ENCODE measurements at places on chromosomes 6 and 20. TPM values are rescaled to one million over a fixed set of nuclear protein-coding genes. Genes with fewer than 3 reads are reported as not detected.
A peak's percentile ranks its signal among the peaks of the same experiment; 100 is the strongest.

- H3K4me3 ChIP-seq = no peak overlapping the region
- H3K4me1 ChIP-seq = no peaks in the 10 kb centered on the region
- DNase-seq = no peak
Observed at GRCh38 chr20:19212821-19213502, 520 bp downstream of the SLC24A3 start.

The EDN1 gene
- not detected for total RNA-seq

DNA sequence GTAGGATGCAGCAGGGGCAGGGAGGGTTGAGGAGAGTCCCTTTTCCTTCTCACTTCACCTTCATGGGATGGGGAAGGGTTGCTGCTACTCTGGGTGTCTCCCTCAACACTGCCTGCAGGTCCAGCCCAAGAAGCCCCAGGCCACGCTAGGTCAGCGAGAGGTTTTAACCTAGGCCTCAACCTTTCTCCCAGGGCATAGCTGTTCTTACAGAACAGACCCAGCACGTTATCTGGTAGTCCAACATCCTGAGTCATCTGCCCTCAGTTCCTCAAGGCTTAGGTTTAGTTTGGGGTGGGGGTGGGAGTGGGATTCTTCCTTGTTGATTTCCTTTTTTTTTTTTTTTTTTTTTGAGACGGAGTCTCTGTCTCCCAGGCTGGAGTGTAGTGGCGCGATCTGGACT is 15.8 kb downstream of the LRRC73 start:
- H3K27ac ChIP-seq = no peak overlapping the region
- peaks cover 31% of the 10 kb centered on the region for H3K4me1 ChIP-seq
- H3K36me3 ChIP-seq = peaks cover 19% of the 10 kb centered on the region
- H3K27me3 ChIP-seq = no peaks in the 10 kb centered on the region
- peak; percentile 63 for DNase-seq

DNA sequence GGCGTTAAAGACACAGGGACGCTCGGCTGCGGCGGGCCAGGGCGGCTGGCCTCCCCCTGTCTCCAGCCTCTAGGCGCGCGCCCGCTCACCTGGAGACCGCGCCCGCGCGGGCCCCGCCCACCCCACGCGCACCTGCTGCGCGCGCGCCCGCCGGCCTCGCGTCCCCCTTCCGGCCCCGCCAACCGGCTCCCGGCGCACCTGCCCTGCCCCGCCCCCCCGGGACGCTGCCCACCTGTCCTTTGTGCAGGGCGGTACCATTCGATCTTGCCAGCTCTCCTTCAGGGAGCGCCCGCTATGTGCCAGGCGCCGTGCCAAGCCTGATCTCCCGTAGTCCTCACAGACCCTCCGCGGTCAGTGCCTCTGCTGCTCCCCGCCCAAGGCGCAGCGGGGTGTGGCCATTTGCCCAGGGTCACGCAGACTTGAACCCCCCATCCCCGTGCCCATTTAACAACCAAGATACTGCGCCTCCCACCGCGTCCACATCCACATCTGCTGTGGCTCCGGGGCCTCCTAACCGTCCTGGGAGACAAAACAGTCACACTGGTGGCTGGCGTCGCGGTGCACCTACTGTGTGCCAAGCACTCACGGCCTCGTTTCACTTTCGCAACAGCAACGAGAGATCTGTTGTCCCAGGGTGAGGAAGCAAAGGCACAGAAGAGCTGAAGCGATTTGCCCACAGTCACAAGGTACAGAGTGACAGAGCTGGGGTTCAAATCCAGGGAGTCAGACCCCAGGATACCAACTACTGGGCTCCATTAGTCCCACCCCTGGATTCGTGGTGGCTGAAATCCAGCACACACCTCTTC is 48.1 kb downstream of the NOL4L start:
- peak overlapping the region; percentile 16 for H3K4me3 ChIP-seq
- no peaks in the 10 kb centered on the region for H3K27me3 ChIP-seq
- DNase-seq = peak; percentile 76
- H3K36me3 ChIP-seq = peaks cover 23% of the 10 kb centered on the region
- H3K27ac ChIP-seq = peak overlapping the region; percentile 81
- peaks cover 74% of the 10 kb centered on the region for H3K4me1 ChIP-seq

DNA sequence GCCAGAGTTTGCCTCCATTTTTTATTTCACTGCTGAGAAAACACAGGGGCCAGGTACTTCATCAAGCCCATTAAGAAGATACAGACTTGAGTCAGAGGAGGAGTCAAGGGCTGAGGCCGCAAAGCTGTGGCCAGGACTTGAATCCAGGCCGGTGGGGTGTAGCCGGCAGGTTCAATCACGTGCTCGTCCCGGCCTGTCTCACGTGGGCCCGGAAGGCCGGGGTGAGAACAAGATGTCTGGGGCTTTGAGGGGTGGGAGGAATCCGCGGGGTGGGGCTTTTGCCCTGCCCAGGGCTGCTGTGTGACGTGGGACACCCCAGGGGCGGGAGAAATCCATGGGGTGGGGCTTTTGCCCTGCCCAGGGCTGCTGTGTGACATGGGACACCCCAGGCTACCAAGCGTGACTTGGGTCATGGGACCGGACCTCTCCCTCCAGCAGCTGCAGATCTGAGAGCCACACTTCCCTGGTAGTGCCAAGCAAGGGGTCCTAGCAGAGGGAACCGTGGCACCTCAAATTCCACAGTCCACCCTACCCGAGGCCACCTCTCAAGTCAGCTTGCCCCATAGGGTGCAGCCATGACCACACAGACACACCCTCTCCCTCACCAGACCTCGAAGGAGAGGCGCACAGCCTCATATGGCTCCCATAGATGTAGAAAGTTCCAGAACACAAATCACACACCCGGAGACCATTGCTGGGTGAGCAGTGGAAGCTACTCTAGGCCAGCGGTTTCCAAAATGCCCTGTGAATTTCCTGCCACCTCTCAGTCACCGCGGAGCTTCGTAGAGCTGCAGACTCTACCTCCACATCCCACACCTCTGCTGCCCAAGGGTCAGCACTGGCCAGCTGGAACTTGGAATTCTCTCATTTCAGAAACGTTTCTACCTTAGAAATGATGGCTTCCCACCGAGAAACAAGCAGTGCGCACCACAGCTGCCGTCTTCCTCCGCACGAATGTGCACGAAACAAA is 156.1 kb downstream of the DLL1 start:
- peaks cover 13% of the 10 kb centered on the region for H3K27me3 ChIP-seq
- no peaks in the 10 kb centered on the region for H3K36me3 ChIP-seq
- H3K4me3 ChIP-seq = no peak overlapping the region
- no peak for DNase-seq

DNA sequence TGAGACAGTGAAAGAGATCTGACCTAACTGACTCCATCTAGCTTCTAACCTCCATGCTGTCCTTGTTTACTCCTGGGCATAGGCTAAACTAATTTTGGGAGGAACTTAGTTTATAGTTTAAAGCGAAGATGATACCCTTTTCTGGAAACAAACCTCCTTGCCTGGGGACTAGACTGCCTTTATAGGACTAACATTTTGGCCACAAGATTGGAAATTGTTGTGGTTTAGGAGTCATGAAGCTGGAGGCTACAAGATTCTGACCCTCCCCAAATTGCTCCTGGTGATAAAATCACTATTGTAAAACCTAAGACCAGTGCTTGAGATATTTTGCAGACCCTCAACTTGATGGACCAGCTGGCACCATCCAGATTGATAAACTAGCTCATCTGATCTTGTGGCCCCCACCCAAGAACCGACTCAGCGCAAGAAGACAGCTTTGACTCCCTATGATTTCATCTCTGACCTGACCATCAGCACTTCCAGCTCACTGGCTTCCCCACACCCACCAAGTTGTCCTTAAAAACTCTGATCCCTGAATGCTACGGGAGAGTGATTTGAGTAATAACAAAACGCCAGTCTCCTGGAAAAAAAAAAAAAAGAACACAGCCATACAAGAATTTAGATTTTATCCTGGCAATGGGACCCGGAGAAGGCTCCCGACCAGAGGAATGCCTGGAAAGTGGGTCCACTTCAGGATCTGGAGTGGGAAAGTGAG is 63.0 kb downstream of the ABHD12 start:
- H3K4me3 ChIP-seq = no peak overlapping the region
- H3K27me3 ChIP-seq = no peaks in the 10 kb centered on the region
- no peak for DNase-seq
- H3K4me1 ChIP-seq = no peaks in the 10 kb centered on the region
- no peak overlapping the region for H3K27ac ChIP-seq
- H3K36me3 ChIP-seq = peaks cover 8% of the 10 kb centered on the region

- no peak for DNase-seq
- H3K27me3 ChIP-seq = no peaks in the 10 kb centered on the region
- H3K27ac ChIP-seq = no peak overlapping the region
- H3K36me3 ChIP-seq = no peaks in the 10 kb centered on the region
- H3K4me1 ChIP-seq = peaks cover 13% of the 10 kb centered on the region
Observed at GRCh38 chr6:90384720-90385119, 88.1 kb upstream of the BACH2 start.

DNA sequence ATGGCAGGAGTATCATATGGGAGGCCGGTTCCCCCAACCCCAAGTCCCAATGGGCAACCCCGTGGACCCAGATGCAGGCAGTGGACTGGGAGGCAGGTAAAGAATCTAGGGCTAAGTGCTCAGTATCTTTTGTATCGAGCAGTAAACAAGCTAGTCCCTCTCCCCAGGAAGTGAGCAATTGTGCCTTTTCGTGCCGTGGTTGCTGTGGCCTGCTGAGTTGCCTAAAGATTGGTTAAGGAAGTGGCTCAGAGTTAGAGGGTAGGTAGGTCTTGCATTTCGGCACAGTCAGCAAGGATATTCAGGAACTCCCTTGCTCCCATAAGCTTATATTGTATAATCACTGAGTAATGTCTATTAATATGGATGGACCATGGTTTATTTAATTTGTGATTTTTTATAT is 1.3 kb upstream of the DNAH8 start:
- no peak overlapping the region for H3K27ac ChIP-seq
- H3K27me3 ChIP-seq = peaks cover 14% of the 10 kb centered on the region
- H3K4me3 ChIP-seq = no peak overlapping the region
- DNase-seq = no peak
- peaks cover 5% of the 10 kb centered on the region for H3K4me1 ChIP-seq

The HIVEP2 gene
- 0.42 TPM for total RNA-seq

The PACRG gene
- not detected for total RNA-seq

The CLVS2 gene
- total RNA-seq = 0.13 TPM

The SEL1L2 gene
- total RNA-seq = not detected

DNA sequence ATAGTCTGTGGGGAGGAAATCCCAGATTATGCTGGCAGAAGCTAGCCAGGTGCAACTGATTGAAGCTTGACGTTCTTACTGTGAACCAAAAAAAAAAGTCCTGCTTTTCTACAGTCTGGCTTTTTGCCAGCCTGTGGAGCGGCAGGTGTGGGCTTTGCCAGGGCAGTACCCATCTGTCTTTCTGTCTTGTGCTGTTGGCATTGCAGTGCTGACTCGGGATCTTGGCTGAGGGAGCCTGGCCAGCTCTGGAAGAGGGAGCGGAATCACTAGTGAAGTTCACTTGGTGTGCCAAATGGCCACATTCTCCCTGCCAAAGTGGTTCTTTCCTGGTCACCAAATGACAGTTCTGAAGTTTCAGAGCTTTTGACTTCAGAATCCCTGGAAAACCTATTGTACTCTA is 5.0 kb downstream of the KIF3B start:
- H3K36me3 ChIP-seq = peaks cover 4% of the 10 kb centered on the region
- DNase-seq = no peak
- H3K27ac ChIP-seq = no peak overlapping the region

GRCh38 chr6:166586424-166587156 is at the start of gene RAMACL:
Gene RAMACL, minus strand, starts transcription at chr6:166586678. Its CDS starts 201 bp downstream, at chr6:166586477.
- no peaks in the 10 kb centered on the region for H3K36me3 ChIP-seq
- H3K27ac ChIP-seq = no peak within 1 kb of the TSS
- H3K4me1 ChIP-seq = no peaks in the 10 kb centered on the region
- DNase-seq = peak; percentile 88
- peaks cover 8% of the 10 kb centered on the region for H3K27me3 ChIP-seq

- H3K36me3 ChIP-seq = peaks cover 37% of the 10 kb centered on the region
- peaks cover 89% of the 10 kb centered on the region for H3K4me1 ChIP-seq
- peak overlapping the region; percentile 92 for H3K27ac ChIP-seq
- no peak overlapping the region for H3K4me3 ChIP-seq
- no peak for DNase-seq
- H3K27me3 ChIP-seq = no peaks in the 10 kb centered on the region
Observed at GRCh38 chr6:7145885-7146828, 38.4 kb downstream of the RREB1 start.

DNA sequence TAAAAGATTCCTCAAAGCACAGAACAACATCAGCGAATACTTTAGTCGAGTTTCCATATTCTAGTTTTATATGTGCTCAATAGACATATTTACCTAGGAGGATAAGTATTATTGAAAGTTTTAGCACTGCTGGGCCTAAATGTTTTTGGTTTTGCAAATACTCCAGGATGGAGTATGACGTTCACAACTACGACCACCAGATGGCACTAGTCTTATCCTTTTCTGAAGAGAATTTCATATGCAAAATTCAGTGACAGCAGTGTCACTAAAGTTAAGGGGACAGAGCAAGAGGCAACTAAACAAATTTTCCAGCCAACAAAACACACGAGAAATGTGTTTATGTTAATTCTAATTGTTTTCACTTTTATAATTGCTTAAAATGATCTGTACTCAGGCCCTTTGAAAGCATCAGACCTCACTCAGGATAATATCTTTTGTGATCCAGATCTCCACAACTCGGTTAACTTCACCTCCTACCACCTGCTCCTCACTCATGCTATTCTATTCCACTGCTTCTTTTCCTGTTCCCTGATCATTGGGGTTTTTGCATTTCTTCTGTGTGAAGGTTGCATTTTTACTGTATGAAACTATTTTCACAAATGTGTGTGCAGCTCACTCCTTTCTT is 220.8 kb downstream of the TRDN start:
- no peak overlapping the region for H3K4me3 ChIP-seq
- H3K4me1 ChIP-seq = no peaks in the 10 kb centered on the region
- H3K27ac ChIP-seq = no peak overlapping the region
- H3K36me3 ChIP-seq = no peaks in the 10 kb centered on the region

The CAGE1 gene
- total RNA-seq = 0.11 TPM
